Suprapubic skin (tissue), 4 donors: ENCODE measurements at places on chromosomes 7 and 10.

DNA sequence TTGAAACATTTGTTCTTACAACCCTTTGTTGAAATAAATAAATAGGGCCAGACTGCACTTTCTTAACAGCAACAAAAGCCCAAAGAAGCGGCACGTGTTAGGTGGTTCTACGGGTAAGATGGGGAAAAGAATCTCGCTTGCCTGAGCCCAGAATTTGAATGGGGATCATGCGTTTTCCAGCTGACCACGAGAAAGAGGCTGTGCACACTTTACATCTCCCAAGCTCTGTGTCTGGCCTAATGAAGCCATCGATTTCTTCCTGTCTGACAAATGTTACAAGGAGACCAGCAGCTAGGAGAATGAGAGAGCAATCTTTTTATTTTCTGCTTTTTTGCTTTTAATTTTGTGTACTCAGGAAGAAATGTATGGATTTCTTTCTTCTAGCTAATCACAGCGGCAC lies 52.2 kb downstream of the FRMD4A start:
- DNase-seq, result no peak

DNA sequence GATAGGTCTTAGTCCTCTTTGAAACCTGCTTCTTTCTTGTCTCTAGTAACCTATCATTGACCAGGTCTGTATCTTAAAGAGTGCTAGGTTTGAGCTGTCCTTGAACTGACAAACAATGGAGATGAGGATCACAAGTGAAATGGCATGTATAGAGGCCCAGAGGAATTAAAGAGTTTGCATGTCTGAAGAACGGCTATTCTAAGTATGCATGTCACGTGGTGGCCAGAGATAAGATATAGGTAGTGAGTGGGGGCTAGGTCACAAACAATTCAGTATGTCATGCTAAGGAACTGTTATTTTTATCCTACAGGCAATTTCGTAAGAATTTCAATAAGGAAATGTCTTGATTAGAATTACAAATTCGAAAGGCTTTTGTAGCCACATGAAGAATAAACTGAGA lies 95.3 kb downstream of the SUGCT start:
- DNase-seq, result no peak

- DNase-seq, result no peak
Measured at GRCh38 chr10:22977751-22978150, 49.9 kb downstream of the ARMC3 start.

DNA sequence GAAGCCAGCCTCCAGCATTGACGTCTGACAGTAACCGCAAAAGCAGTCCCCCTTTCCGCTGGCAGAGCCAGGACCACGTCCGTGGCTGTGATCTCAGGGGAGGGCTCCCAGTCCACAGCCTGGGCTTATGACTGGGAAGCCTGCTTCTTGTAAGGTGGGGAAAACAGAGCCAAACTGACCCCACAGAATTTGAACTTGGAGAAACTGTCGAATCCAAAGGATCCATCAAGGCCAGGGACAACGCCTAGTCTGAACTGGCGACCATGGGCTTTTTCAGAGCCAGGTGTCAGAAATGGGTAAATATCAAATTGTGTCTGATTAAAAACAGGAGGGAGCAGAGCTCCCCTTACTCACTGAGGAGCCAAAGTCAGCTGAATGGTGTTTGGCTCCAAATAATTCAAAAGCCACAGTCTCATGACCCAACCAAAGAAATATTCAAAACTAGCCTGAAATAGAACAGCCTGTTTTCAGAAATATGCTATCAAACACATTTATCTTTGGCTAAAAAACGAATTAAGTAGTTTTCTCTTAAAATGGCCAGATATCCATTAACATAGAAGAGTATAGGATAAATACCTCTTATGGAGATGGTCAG lies 751.4 kb upstream of the GALNT17 start:
- DNase-seq, result peak; percentile 66

GRCh38 chr10:124596962-124597845 lies 135.6 kb downstream of the LHPP start:
- DNase-seq, result no peak

GRCh38 chr10:95312257-95312656 lies 21.5 kb upstream of the PDLIM1 start:
- no peak for DNase-seq

DNA sequence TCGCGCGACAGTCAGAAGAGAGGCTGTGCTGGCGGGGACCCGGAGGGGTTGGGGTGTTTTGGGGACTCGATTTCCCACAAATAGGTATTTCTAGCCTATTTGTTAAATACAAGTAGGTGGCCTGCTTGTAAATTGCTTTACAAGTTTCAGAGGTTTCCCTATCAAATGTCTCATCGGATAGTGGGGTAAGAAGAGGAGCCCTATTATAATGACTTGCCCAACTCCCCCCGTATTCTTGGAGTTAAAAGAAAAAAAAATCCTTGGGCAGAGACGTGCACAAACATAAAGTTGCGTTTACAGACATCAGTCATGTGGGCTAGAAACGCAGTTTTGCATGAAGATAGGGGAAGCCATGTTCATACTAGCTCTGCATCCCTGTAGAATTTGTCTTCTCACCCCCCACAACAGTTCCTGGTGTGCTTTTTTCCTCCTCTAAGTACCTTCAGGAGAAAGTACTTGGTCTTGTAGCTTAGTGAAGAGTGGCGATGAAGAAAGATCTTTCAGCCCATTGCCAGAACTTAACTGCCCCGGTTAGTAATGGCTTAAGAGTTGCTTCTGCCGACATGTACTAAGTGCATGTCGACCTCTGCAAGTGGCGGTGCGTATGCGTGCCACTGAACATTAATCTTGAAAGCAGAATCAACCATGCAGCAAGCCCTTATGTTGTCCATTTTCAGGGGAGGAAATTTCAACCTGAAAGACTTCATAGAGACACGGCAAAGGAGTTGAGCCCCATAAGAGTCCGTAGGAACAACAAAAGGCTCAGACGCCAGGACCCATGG lies 832 bp upstream of the TIAL1 start:
- no peak for DNase-seq

- DNase-seq, result no peak
Measured at GRCh38 chr10:24168258-24169170, 40.4 kb upstream of the KIAA1217 start.

- DNase-seq, result no peak
Measured at GRCh38 chr10:47045331-47045861, 134.2 kb downstream of the PTPN20 start.

GRCh38 chr10:99612167-99612831 lies 7.9 kb downstream of the SLC25A28 start:
- no peak for DNase-seq

DNA sequence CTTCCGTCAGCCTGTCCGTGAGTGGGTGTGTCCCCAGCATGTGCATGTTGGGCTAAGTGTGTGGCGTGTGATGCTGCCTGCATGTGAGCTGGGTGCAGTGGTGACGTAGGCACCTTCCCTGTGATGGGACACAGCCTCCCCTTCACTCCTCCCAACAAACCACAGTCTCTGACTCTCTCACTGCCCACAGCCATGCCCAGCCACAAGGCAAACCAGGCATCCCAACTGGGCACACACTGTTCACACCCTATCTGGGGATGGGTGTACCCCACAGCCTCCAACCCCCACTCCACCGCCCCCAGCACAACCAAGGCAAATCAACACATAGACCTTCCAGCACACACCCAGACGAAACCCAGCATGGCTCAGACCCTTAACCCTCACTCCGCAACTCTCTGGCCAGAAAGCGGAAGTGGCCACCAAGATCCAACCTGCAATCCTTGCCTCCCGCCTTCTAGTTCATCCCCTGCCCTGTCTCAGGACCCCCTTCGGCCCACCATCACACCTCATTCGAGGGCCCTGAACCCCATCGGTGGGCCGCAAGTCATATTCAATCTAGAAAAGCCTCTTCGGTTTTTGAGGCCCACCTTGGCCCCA lies 10.4 kb downstream of the PSD start:
- no peak for DNase-seq

- no peak for DNase-seq
Measured at GRCh38 chr7:36852017-36852416, 127.7 kb upstream of the AOAH start.

GRCh38 chr10:29973921-29974320 lies 85.5 kb downstream of the JCAD start:
- DNase-seq, result no peak

- no peak for DNase-seq
Measured at GRCh38 chr10:89427629-89428028, 13.3 kb downstream of the IFIT5 start.

DNA sequence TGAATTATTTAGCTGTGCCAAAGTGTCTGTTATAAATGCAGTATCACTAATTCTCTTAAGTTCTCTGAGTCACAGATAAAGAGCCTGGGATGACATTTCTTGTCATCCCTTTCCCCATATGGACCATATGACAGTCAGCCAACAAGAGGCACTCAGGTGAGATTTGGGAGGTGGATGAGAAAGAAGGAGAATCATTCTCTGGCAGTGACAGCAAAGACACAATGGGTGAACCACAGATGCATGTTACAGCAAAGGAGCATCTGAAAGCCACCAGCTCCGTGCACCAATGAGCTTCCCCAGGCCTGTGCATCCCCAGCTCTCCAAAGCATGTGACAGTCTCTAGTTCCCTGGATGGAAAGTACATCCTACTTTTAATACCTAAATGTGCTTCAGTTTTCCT lies 10.8 kb downstream of the GIMAP6 start:
- no peak for DNase-seq

GRCh38 chr10:28444031-28444430 lies 88.9 kb upstream of the WAC start:
- no peak for DNase-seq

DNA sequence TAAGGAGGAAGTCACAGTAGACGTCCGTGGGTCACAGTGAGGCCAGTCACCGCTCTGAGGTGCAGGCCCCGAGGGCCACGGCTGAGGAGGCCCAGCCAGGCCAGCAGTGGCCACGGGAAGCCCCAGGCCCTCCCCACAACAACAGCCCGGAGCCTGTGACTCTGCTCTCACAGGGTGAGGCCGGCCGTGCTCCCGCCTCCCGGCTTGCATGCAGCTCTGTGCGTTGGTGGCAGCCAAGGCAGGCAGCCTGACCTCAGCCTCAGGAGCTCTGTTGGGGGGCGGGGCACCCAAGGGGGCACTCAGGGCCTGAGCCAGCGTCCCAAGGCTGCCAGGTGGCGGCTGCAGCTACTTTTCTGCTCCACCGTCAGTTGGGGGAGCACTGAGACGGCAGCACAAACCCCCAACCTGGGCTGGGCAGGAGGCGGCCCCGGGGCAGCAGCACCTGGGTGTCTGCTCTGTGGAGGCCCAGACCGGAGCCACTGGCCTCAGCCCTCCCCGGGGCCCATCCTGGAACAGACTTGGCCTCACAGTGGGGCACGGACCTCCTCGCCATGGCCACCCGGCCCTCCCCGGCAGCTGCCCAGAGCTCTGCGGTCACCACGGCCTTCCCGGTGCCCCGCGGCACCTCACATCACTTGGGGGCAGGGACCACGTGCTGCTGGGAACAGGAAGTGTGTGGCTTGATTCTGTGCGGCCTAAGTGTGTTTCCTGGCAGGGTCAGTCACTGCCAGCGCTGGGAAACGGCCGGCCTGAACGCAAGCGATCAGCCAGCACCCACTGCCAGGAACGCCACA lies 13.3 kb downstream of the CYP2W1 start:
- DNase-seq, result peak; percentile 63

DNA sequence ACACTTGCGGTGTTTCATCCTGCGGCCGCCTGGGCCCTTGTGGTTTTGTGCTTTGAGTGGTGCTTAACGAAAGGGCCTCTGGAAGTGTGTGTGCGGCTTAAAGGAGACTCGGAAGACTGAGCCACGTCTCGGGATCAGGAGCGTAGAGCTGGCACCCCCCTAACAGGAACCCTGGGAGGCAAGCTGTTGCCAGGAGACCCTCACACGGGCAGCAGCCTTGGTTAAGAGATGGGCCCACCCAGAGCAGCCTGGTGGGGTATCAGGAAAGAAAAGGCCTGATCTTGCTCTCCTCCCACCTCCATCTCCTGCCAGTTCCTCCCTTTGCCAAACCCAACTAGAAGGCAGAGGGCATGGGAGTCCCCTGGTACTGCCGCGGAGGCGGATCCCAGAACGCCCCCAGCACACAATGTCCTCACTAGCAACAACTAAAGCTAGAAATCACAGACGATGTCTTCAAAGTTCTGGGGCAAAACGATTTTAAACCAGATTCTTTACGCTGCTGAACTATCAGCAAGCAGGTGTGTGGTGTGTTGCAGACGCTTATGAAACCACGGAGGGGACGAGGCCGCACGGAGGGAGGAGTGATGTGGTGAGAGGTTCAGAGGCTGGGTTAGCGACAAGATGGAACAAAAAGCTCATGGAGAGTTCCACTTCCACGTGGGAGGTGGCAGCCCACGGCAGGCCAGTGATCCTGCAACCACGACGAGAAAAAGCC lies 67.0 kb upstream of the INPP5A start:
- peak; percentile 50 for DNase-seq

GRCh38 chr7:78768859-78769258 lies 684.6 kb downstream of the MAGI2 start:
- DNase-seq, result no peak

DNA sequence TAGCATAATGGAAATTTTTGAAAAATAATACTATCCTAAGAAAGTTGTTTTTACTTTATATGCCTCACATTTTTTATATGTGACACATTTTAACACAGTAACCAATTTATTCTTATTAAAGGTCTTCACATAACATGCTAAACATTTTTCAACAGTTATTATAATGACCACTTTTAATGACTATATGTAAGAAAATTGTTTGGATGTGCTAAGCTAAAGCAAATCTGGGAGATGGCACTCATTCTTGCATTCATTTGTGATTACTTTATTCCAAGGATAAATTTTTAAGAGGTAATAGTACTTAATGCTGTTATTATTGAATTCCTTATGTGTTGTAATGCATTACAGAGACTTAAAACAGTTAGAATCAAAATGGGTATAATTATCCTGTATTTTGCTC lies 88.1 kb downstream of the ANKIB1 start:
- DNase-seq, result no peak

- no peak for DNase-seq
Measured at GRCh38 chr7:73669288-73669701, 1.7 kb downstream of the VPS37D start.

GRCh38 chr7:97043281-97043680 lies 18.6 kb upstream of the DLX5 start:
- DNase-seq, result no peak

DNA sequence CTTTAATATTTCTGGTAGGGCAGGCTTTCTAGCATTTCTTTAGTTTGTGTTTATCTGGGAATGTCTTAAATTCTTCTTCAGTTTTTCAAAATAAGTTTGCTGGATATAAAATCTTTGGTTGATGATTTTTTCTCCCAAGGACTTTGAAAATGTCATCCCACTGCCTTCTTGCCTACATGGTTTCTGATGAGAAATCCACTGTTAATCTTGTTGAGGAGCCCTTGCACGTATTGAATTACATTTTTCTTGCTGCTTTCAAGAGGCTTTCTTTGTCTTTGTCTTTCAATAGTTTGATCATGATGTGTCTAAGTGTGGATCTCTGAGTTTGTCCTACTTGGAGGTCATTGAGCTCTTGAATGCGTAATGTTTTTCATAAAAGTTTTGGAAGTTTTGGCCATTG lies 66.0 kb downstream of the CASD1 start:
- DNase-seq, result no peak
